ENCODE measurements at places on chromosomes 16 and 17.

GRCh38 chr16:56349086-56349415 is 76.3 kb downstream of the AMFR start:
- DNase-seq = no peak

GRCh38 chr17:57487573-57487972 is 231.2 kb downstream of the MSI2 start:
- peak; percentile 54 for DNase-seq

DNA sequence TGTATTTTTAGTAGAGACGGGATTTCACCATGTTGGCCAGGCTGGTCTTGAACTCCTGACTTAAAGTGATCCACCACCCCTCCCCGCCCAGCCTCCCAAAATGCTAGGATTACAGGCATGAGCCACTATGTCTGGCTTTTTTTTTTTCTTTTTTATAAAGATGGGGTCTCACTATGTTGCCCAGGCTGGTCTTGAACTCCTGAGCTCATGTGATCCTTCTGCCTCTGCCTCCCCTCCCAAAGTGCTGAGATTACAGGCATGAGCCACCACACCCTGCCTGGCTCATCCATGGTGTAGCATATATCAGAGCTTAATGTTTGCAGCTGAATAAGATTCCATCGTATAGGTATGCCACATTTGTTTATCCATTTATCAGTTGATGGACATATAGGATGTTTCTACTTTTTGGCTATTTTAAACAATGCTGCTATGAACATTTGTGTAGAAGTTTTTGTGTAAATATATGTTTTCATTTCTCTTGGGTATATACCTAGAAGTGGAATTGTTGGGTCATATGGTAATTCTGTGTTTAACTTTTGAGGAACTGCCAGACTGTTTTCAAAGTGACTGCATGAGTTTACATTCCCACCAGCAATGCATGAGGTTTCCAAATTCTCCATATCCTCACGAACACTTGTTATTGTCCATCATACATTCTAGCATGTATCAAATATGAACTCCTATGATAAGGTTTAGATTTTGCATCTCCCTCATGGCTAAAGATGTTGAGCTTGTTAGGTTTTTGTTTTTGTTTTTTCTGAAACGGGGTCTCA is 55.7 kb upstream of the HAS3 start:
- DNase-seq = no peak

- DNase-seq = no peak
Observed at GRCh38 chr17:57441270-57441600, 184.9 kb downstream of the MSI2 start.

DNA sequence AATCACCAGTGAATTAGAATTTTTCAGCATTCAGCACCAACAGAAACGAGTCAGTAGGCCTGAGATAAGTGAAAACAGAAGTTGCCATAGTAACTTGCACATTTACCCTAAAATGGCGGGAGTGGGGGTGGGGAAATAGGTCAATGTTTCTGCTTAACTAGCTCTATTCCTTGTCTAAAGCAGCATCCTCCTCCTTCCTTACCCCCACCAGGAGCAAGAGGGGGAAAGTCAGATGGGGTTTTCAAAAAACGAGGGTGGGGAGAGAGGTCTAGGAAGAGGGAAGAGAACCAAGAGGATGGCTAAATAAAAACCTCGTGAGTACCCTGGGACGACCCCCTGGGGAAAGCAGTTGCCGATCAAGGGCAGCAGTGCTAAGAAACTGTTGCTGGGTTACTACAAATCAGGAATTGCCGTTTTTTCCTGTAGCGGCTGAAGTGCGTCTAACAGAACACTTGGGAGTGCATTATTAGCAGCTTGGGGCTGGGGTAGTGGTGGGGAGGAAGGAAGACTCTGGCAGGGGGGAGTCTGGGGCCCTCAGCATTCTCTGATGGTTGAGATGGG is 34.4 kb upstream of the MNT start:
- DNase-seq = no peak

GRCh38 chr17:78023042-78023441 is 64.5 kb downstream of the TNRC6C start:
- DNase-seq = no peak

DNA sequence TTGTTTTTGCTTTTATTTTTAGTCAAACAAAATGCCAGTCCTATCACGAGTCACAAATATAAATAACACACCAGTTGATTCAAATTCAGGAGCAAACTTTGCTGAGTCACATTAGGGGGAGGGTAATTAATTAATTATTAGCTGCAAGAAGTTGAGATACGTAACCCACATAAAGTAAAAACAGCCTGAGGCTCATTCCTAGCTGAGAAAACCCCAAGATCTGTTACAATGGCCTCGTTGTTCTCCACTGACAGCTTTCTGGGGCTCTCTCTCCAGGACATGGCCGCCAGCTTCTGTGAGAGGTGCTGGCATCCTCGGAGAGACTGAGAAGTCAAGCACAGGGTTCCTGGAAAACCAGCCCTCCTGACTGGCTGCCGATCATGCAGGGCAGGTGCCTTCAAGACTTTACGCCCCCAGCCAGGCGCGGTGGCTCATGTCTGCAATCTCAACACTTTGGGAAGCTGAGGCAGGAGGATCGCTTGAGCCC is 11.1 kb downstream of the RAB40B start:
- DNase-seq = no peak

- no peak for DNase-seq
Observed at GRCh38 chr16:67873435-67874370, 851 bp downstream of the EDC4 start.

DNA sequence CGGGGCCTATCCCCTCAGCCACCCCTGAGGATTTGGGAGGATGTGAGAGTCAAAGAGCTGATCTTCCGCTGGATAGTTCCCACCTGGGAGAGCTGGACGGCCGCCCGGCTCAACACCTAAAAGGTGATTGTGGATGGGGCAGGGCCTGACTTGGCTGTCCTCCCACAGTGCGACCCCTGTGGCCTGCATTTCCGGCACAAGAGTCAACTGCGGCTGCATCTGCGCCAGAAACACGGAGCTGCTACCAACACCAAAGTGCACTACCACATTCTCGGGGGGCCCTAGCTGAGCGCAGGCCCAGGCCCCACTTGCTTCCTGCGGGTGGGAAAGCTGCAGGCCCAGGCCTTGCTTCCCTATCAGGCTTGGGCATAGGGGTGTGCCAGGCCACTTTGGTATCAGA is 4.5 kb downstream of the BCL6B start:
- no peak for DNase-seq

GRCh38 chr17:76414334-76415295 is 30.2 kb downstream of the SPHK1 start:
- DNase-seq = peak; percentile 93

GRCh38 chr16:29312835-29313558 is 93.5 kb downstream of the NPIPB11 start:
- no peak for DNase-seq

- peak; percentile 30 for DNase-seq
Observed at GRCh38 chr16:3664187-3664896, 9.9 kb downstream of the DNASE1 start.

DNA sequence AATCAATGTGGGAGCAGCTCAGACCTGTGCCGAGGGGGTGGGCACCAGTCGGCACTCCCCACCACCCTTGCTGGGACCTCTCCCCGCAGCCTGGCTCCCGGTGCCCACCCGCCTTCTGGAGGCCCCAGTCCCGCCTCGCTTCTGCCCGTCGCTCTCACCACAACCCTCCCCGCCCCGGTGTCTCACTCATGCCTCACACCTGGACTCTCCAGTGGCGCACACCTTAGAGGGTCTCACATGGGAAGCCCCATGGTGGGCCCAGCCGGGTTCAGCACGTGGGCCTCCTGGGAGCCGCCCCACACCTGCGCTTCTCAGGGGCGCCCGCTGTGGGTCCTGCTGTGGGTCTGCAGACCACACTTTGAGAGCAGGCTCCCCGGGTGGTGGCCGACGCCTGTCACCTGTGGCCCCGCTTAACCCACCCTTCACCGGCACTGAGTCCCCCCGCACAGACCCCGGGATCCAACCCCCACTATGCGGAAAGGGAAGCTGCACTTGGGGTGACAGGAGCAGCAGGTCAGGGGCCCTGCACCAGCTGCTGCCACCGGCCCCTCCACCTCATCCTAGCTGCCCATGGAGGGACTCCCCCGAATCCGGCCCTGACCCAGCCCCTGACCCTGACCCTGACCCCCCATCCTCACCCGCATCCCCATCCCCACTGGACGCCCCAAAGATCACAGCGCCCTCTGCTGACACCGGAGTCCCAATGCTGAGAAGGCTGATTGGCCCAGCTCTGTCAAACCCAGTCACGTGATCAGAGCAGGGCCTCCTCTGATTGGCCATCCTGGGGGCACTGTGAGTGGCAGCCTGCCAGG is 27.4 kb upstream of the SLC38A10 start:
- no peak for DNase-seq

GRCh38 chr17:38867968-38868816 is 1.7 kb upstream of the LASP1 start:
- DNase-seq = peak; percentile 76

DNA sequence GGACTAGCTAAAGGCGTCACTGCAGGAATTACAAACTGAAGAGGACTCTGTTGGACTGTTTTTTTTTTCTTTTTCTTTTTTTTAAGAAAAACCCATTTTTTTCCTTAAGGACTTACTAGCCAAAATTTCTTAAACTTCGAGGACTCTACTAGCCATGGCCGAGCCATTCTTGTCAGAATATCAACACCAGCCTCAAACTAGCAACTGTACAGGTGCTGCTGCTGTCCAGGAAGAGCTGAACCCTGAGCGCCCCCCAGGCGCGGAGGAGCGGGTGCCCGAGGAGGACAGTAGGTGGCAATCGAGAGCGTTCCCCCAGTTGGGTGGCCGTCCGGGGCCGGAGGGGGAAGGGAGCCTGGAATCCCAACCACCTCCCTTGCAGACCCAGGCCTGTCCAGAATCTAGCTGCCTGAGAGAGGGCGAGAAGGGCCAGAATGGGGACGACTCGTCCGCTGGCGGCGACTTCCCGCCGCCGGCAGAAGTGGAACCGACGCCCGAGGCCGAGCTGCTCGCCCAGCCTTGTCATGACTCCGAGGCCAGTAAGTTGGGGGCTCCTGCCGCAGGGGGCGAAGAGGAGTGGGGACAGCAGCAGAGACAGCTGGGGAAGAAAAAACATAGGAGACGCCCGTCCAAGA is 878 bp downstream of the HEXIM1 start:
- peak; percentile 92 for DNase-seq

DNA sequence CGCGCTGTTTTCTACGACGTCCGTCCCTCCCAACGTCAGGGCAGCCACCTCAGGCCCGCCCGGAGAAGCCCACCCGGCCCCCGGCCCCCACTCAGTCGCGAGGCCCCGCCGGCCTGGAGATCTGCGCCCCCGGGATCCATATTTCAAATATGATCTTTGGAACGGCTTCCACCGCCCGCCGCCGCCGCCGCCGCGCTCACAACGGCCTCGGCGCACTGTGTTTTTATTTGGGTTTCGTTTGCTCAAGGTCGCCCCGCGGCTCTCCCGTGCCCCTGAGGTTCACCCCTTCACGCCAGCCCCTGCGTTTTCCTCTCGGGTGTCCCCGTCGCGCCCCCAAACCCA is 4.2 kb upstream of the CBX4 start:
- no peak for DNase-seq

GRCh38 chr17:39735882-39736281 is 1.9 kb upstream of the GRB7 start:
- DNase-seq = no peak

DNA sequence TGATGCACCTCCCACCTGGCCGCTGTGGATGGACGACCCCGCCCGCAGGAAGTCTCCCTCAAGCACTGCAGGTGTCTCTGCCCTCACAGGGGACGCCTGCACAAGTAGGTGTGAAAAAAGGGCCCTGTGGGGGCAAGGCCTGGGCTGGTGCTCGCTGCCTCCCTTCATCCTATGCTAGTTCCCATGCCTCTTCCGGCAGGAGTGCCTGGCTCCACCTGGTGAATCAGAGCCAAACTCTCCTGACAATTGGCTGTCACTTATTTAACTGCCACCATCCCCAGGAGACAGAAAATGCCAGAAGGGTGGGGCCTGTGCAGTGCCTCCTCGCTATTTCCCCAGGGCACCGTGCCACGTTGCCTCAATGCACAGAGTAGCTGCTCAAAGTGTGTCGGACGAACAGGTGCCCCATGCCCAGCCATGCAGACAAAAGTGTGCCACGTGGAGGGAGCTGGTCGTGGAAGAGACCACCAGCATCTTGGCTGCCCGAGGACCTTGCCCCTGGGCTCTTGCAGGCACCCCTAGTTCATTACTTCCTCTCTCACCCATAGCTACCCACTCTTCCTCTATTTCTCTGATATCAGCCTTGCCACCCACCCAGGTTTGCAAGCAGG is 170.7 kb downstream of the SEC14L1 start:
- no peak for DNase-seq

- no peak for DNase-seq
Observed at GRCh38 chr17:39714234-39714633, 14.4 kb downstream of the ERBB2 start.

GRCh38 chr17:40259505-40259904 is 28.2 kb upstream of the CDC6 start:
- no peak for DNase-seq

DNA sequence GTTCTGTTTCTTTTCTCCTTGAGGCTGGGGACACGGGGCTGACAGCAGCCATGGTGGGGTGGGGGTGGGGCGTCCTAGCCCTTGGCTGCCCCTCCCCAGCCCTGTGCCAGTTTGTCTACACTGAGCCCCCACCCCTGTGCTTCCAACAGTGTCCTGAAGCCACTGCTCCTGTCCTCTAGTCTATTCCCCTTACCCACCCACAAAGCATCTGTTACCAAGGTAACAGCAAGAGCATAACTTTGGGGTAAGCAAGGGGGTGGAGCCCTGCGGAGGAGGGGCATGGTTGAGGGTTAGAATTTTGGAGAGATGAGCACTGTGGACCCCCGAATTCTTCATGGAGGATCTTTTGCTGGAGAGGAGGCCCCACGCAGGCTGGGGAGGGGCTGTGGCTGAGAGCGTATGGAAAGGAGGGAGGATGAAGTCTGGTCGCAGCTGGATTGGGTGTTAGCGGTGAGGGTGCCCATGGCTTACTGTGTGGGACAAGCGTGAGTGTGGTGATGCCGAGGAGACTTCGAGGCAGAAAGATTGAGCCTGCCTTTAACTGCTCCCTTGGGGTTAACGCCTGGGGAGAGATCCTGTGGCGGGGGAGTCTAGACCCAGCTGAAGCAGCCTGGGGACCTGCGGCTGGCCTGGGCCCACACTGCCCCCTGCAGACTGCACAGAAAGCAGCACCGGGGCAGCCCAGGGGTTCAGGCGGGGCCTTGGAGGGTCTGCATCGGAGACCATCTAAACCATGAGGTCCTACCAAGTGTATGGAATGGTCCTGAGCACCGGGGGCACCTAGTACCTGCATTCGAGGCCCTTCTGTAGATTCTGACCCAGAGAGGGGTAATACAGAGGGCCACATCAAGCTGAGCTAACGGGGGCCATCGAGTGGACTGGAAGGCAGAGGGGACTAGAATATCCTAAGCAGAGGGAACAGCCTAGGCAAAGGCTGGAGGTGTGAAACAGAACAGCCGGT is 6.1 kb upstream of the STAC2 start:
- DNase-seq = peak; percentile 64

DNA sequence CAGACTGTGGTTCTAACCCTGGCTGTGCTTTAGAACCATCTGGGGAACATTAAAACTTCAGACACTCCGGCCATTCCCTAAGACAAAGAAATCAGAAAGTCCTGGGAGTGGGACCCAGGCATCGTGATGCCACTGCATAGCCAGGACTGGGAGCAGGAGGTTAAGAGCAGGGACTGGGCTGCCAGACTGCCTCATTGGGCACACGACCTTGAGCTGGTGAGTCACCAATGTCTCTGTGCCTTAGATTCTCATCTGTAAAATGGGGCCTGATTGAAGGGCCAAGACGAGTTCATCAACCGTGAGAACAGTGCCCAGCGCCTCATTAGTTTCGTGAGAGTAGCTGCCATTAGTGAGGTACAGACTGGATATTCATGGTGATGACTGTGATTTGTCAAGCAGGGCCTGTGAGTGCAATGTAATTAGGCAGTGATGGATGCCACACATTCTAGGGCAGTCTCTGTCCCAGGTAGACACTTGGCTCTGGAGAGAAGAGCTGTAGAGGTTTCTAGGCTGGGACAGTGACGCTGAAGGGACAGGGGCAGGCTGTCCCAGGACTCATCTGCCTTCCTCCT is 196.8 kb downstream of the NTN1 start:
- no peak for DNase-seq

All from Right ventricle myocardium superior (tissue), 1 donor.